ENCODE measurements at places on chromosomes 2 and 18. TPM values are rescaled to one million over a fixed set of nuclear protein-coding genes. Genes with fewer than 3 reads are reported as not detected.

- DNase-seq, result no peak
These were observed 103.0 kb downstream of the BMPR2 start for GRCh38 chr2:202479090-202479489.

- DNase-seq, result no peak
These were observed 18.7 kb downstream of the CLK1 start for GRCh38 chr2:200845669-200846325.

ZNG1B gene
- 58.8 TPM for polyA plus RNA-seq

CCDC141 gene
- 19.1 TPM for polyA plus RNA-seq

DNA sequence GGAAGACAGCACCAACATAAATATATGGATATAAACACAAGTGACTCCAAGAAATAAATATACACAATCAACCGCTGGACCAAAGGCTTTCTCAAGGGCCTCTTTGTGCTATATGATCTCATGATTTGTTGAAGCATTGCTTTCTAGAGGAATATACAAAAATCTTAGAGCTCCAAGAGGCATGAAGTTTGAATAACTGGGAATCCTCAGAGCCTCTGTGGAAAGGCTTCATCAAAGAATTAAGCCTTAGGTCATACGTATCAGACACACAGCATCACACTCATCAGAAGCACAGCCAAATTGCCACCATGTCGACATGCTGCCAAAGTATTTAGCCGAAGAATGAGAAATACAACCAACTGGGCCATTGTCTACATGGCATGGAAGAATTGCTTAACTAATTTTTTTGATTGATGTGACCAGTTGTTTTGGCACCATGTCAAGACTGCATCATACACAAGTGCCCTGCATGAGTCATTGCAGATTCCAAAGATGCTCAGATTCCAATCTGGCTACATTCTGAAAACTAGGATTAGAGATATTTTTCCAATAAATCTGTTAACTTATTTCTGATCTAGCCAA is 860.6 kb upstream of the ZEB2 start:
- DNase-seq, result no peak

OR6B2 gene
- not detected for polyA plus RNA-seq

EIF2B4 gene
- polyA plus RNA-seq, result 69.0 TPM

All from heart left ventricle (tissue), 16 donors.